ENCODE measurements at places on chromosomes 5 and 9.

- DNase-seq: peak; percentile 13
Observed at GRCh38 chr9:12464910-12465512, 228.2 kb upstream of the TYRP1 start.

GRCh38 chr9:127149010-127149409, 26.6 kb upstream of the ANGPTL2 start:
- DNase-seq: no peak

DNA sequence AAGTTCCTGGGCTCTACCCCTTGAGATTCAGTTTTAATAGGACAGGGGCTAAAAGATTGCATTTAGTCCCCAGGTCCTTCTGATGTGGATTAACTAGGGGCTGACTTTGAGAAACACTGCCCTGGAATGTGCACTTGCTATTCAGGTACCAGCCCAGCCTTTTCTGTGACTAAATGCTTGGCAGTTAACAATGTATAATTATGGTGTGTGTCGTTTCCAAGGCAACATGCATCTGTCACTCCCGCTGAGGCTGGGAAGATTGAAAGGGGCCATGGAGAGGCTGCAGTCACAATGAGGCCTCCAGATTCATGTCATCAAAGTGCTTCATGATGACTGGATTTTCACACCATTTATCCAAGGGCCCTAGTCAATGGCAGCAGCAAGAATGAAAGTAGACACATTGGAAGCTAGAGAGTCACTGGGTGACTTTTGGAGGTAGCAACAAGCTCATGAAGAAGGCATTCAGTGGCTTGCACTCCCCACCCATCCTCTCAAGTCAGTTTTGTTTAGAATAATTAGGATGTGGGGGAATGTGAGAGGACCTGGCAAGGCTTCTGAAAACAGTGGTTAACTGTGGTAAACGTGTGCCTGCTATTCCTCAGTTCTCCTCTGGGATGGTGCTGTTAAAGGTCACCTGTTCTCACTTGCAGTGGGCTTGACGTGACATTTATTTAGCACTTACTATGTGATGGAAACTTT, 28.3 kb downstream of the RAI14 start:
- DNase-seq: no peak

DNA sequence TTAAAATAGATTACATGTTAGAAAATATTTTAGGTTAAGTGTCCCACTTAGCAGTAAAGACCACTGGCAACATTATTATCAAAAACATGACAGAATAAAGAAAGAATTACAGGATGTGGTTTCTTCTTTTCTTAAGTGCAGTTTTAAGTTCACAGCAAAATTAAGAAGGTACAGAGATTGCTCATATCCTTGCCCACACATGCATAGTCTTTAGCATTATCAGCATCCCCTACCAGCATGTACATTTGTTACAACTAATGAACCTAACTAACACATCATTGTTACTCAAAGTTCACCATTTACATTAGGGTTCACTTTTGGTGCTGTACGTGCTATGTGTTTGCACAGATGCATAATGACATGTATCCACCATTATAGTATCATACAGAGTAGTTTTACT, 837.7 kb upstream of the CDH9 start:
- no peak for DNase-seq

DNA sequence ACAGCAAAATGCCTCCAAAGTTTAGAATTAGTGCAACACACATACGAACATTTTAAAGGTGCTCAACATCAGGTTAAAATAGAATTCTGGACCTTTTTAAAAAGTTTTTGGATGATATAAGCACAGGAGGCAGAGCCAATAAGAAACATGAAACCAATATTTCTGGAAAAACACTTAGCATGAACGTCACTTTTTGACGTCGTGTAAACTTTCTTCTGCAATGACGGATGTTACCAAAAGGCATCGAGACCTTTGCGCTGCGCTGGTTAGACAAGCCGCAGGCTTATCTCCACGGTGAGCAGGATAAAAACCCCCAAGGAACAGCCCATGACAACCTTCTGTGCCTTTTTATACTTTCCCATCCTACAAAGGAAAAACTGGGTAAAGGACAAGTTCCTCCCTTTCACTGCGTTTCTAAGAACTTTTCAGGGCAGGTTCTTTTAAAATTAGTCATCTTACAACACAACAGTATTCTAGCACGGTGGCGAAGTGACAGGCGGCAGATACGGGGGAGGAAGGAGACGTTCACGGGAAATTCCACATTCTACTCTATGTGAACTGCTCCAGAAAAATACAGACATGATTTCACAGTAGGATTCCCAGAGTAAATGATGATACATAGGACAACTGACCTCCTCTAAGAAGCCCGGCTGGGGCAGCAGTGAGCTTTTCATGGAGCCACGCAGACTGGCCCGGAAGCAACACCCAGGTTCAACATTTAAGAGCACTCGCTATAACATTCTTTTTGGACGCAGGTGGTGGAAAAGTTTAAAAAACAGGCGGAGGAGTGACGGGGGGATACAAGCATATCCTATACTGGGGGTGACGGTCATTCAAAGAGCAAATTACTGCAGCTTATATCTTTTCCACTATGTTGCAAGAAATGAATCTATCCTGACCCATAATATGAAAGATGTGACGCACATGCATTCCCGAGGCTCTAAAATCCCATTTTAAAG, 52.4 kb downstream of the USP20 start:
- DNase-seq: no peak

DNA sequence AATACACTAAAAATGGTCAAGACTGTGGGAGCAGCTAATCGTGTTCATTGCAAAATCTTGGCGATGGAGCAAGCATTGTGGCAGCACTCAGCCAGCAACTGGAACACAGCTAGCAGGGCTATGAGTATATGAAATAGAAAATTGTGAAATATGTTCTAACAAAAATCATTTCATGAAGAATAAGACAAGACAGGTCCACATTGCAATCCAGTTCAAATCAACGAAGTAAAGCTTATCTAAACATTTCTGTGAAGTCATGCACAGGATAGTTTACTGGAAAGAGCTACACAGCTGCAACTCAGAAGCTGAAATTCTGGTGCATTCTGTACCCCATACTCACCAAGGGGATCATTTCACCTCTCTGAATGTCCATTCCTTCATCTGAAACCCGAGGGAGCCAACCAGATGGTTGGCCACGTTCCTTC, 5.3 kb upstream of the NFIL3 start:
- DNase-seq: no peak

GRCh38 chr9:26399556-26399955, 493.0 kb downstream of the CAAP1 start:
- no peak for DNase-seq

DNA sequence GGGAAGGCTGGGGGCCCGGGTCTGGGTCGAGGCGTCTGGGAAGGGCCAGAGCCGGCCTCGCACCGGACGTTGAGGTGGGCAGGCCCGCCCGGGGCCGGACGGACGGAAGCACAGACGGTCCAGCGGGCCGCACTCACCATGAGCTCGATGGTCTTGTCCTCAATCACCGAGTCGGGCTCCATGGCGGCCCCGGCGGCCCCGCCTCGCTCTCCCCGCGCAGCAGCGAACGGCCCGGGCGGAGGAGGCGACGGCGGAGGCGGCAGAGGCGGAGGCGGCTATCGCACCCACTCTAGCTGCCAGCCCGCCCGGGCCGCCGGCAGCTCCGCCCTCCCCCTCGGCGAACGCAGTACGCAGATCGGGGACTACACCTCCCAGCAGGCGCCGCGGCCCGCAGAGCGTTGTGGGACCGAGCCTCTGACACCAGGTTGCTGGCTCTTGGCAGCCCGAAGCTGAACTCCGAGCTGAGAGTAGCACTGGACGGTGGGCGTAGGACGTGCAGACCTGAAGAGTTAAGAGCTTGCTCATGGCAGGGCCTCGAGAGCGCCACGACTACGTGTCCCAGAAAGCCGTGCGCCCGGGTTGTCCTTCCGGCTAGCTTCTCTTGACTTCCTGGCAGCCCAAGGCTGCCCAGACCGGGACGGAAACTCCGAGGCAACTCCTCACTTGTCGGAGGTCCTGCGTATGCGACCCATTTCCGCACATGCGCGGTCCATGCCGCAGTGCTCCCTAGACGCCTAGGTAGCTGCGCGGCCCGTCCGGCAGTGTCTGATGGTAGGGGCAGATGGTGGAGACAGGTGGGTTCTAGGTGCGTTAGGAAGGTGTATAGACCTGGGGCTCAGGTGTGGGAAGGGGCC, at the start of gene FBXW11:
Gene FBXW11, minus strand, starts transcription at position 318 of the 854 bp plus-strand sequence. Its CDS starts 136 bp downstream, at position 182.
- peak; percentile 85 for DNase-seq

DNA sequence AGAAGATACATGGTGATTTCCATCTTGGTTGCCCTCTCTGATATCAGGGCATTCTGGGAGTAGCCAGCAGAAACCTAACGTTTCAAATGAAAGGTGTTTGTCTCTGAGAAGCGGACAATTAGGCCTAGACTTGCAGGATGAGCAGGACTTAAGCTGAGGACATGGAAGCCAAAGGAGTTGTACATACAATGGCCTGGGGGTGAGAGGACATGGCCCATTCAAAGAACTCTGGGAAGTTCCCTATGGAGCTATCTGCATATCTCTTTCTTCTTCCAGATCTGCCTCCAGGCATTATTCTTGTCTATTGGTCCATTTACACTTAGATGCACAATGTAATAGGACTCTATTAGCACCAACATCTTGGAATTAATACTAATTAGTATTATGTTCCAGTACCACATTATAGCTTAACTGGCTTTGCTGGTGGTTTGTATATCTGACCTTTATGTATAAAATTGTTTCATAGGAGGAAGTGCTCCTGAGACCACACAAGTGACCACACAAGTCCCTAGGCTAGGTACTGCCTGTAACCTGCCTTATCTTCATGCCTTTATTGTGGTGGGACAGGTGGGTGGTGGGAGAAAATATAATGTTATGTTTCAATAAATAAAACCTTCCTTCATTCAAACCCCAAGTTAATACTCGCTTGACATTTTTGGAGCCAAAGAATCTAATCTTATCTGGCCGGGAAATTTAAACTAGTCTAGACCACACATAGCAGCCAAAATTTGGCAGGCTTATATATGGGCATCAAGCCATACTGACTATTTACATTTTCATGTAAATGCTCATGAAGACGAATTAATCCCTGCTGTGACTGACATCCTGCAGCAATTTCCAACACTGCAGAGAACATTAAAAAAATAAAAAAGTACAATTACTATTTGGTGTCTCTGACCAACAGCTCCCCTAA, 52.1 kb upstream of the EQTN start:
- no peak for DNase-seq

DNA sequence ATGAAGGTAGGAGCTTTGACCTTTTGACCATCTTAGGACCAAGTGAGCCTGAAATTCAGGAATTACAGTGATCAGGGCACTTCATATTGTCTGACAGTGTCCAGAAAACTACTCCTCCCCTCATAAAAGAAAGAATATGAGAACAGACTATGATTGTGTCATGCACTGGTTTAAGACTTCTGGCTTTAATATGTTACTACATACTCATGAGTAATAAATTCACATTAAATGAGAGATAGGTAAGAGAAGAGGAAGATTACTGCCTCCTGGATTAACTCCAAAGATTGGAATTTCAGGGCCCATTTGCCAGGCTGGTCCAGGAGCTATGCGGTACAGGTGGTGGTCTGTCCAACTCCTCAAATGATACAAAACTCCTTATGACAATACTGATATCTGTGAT, 213.5 kb upstream of the ADRA1B start:
- no peak for DNase-seq

All from endothelial cell (in vitro differentiated cells).